ENCODE measurements at places on chromosomes 1 and 21. TPM values are rescaled to one million over a fixed set of nuclear protein-coding genes. Genes with fewer than 3 reads are reported as not detected.

The MAP3K21 gene
- 27.3 TPM for polyA plus RNA-seq

The RIMKLA gene
- polyA plus RNA-seq, result 0.63 TPM

The SPATA45 gene
- 0.93 TPM for polyA plus RNA-seq

The LCE1C gene
- polyA plus RNA-seq, result not detected

The TIE1 gene
- polyA plus RNA-seq, result 63.4 TPM

The GJA5 gene
- 31.7 TPM for polyA plus RNA-seq

- no peak for DNase-seq
Observed at GRCh38 chr1:225485226-225485625, 57.4 kb upstream of the LBR start.

DNA sequence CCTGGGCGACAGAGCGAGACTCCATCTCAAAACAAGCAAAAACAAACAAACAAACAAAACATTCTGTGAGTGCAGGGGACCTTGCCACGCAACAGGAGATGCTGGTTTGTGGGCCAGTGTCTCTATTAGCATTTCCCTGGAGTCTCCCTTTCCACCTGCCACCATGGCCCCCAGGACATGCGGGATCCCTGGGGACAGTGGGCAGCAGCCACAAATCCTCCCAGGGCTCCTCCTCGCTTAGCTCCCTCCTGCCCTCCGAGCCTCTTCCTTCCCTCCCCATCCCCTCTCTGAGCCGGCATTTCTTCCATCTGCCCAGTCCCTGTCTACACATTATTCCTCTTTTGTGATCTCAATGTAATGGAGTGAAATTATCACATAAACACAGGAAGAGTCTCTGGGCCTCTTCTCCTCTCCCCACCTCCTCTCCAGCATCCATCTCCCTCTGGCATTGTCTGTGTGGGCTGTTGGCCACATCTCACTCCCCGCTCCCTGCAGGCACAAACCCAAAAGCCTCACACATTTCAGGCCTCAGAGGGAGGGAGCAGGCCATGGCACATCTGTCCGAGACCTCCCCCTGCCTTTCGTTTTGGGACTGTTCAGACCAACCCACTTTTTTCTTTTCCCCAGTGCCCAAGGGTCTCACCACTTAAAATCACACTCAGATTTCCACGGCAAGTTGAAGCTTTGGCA lies 144.3 kb downstream of the MIS18A start:
- DNase-seq, result no peak

DNA sequence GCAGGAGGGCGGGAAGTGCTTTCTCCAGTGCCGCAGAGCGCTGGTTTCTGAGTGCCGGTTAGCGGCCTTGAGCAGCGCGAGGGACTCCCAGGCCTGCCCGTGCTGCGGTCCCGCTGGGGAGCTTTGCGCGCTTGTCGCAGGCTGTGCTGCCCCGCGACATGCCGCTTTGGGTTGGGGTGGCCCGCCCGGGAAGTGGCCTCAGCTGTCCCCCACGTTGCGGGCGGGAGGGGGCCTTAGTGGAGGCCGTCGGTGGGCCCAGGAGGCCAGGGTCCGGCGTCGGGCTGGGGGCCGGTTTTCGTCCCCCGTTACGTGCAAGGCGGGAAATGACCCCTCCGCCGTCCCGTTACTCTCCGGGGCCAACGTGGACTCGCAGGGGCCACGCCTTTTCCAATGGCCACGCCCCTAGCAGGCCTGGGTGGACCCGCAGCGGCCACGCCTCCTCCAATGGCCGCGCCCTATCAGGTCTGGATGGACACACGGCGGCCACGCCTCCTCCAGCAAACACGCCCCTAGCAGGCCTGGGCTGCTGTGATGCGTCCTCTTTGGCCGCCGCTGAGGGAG lies 977 bp upstream of the C1orf174 start:
- peak; percentile 97 for DNase-seq

GRCh38 chr1:67224856-67225255 lies 58.6 kb downstream of the IL23R start:
- no peak for DNase-seq

DNA sequence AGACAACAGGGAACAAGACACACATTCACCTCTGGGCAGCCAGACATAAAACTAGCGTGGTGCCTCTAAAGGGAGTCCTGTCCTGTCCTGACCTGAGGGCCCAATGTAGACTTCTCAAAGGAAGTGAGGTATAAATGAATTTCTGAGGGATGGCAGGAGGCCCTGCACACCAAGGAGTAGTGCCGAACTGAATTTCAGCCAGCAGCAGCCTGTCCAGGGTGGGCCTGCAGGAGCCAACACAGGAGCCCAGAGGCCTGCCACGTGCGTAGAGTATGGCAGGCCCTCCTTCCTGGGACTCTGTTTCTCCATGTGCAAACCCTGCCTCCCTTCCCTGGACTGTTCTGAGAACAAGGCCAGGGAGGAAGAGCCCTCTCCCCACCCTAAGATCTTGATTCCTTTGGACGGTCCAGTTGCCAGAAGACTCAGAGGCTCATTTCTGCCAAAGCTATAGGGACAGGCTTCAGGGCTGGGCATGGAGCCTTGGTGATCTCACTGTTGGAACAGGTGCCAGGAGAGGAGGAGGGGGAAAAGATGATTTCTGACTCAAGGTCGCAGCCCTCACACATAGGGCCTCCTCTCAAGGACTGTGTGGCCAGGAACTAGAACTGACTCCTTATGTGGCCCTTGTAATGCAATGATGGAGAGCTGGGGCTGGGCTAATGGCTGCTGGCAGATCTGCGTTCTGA lies 1.8 kb upstream of the FABP3 start:
- no peak for DNase-seq

GRCh38 chr1:155050560-155051341 lies at the start of gene ADAM15:
TSS of gene ADAM15 (plus strand) at chr1:155051316. CDS start at chr1:155051387, 71 bp downstream.
- peak; percentile 65 for DNase-seq

DNA sequence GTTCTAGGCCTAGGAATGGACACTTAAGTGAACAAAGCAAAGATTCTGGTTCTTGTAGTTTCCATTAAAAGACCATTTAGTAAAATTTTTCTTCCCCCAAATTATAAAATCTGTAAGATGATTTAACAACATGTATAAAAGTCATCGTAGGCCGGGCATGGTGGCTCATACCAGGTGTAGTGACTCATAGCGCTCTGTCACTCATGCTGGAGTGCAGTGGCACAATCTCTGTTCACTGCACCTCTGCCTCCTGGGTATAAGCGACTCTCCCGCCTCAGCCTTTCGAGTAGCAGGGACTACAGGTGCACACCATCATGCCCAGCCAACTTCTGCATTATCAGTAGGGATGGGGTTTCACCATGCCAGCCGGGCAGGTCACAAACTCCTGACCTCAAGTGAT lies 9.1 kb downstream of the ASPM start:
- DNase-seq, result no peak

- DNase-seq, result no peak
Observed at GRCh38 chr1:43585557-43585956, 54.9 kb downstream of the PTPRF start.
